ENCODE measurements at places on chromosomes 6 and 20.

- no peak for DNase-seq
These were observed 20.5 kb downstream of the TSHZ2 start for GRCh38 chr20:52992632-52993031.

- peak; percentile 66 for DNase-seq
These were observed 1.3 kb upstream of the SPEF1 start for GRCh38 chr20:3782597-3782996.

- DNase-seq = no peak
These were observed 74.0 kb downstream of the CD109 start for GRCh38 chr6:73769976-73770375.

DNA sequence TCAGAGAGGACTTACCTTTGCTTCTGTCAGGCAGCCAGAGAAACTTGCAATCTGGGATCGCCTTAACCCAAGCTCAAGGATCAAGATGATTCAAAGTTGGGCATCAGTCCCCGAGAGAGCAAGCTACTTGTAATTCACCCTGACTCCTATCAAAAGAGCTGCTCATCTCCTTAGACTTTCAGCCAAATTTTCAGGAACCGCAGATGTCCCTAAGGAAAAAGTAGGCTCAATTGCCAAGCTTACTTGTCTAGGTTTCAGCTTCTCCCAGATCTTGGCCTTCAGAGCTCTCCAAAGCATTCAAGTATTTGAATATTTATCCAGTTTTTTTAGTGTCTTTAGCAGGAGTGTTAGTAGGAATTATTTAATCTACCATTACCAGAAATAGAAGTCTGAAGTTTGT, 434.1 kb upstream of the MMS22L start:
- DNase-seq = no peak

DNA sequence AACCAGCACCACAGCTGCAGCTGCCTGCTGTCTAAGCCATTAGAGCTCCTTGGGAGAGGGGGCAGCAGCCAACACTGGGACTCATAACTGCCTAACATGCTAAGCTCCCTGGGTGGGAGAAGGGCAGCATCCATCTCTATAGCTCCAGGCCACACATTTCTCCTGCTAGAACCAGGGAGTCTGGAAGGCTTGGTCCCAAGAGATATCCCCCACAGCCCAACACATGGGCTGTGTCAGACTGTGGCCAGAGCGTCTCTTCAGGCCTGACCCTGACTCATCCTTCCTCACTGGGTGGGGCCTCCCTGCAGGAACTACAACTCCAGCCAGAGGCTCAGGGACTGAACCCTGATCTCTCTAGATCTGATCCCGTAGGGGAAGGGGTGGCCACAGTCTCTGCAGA, 411.1 kb downstream of the HDGFL1 start:
- DNase-seq = no peak

GRCh38 chr6:100212131-100212530, 218.1 kb upstream of the MCHR2 start:
- DNase-seq = no peak

DNA sequence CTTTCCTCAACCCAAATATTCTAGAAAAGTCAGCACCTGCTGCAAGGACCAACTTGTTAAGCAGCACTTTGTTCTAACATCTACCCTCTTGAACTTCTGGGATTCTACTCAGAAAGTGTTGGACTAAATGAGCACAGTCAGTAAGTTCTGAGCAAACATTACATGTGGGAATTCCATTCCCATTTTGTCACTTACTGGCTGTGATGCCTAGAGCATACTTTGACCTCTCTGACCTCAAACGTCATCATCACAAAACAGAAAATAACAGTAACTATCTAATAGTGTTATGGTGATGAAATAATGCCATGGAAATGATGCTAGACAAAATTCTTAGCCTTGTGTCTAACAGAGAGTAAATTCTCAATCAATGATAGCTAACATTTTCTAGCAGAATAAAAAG, 829.4 kb downstream of the EPHA7 start:
- DNase-seq = no peak

GRCh38 chr6:41634657-41635056, 3.6 kb upstream of the MDFI start:
- no peak for DNase-seq

- no peak for DNase-seq
These were observed 11.5 kb upstream of the NFATC2 start for GRCh38 chr20:51553897-51554486.

GRCh38 chr20:48066246-48066645, 281.0 kb upstream of the SULF2 start:
- no peak for DNase-seq

- DNase-seq = no peak
These were observed 96.2 kb upstream of the FOXO3 start for GRCh38 chr6:108464418-108465097.

DNA sequence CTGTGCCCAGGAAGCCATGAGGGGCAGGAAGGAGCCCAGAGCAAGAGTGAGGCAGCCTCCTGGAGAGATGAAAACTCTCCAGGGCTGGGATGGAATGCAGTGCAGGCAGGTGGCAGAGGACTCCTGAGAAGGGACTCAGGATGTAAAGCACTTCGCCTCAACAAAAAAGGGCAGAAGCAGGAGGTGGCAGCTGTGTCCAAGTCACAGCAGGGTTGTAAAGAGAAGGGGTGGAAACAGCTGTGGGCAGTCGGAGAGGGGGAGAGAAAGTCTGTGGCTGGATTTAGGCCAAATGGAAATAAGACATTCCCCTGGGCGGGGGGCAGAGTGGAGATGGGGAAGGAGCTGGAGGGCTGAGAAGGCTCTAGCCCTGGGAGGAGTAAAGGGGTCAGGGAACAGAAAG, 34.9 kb downstream of the CYP21A2 start:
- DNase-seq = no peak

DNA sequence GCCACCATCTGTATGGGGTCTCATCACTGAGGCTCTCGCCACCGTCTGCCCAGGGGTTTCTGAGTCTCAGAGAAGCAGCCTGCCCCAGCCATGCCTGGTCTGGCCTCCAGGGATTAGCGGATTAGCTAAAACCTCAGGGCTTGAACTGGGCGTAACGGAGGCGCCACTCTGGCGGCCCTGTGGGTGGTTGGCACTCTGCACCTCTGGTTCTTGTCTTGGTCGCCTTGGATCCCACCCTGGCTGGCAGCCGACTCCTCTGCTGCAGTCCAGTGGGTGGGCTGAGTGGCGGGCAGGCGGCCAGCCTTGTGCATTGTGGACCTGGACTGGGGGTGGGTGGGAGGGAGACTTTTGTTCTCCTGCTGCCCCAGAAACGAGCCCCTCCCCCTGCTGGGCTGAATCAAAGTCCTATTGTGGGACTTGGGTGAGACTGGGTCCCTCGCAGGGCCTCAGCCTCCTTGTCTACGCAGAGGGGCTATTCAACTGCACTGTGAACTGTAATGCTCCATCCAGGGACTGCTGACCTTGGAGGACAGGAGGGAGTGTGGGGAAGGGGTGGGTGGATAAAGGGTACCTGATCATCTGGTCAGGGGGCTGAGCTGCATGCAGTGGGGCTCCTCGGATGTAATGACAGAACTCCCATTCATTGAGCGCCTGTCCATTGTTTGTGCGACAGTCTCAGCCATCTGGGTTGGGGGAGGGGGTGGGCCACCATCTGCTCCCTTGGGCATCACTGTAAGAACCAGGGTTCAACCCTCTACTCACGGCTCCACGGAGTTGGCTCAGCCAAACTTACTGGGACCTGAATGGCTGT, 23.9 kb downstream of the SUN5 start:
- DNase-seq = no peak

GRCh38 chr6:107202876-107203468, 87.7 kb upstream of the BEND3 start:
- no peak for DNase-seq

DNA sequence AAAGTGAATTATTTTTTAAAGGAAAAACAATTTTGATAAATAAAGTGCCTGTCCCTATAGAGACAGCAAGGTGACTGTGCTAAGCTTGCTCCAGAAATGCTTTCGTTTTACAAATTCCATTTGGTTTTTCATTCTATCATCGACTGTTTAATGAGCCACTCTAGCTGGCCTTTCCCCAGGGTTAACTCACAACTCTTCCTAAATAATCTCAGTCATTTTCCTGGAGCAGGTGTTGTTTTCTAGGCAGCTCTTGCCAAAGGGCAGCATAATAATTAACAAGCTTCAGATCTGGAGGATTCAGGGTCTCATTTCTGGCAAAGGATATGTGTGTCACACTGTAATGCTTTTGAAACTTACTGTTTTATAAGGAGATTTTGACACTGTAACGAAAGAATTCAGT, 184.2 kb downstream of the KHDC1L start:
- no peak for DNase-seq

GRCh38 chr20:37413379-37413778, 67.4 kb downstream of the SRC start:
- DNase-seq = no peak

GRCh38 chr20:25508083-25508770, 77.1 kb downstream of the NINL start:
- DNase-seq = no peak

DNA sequence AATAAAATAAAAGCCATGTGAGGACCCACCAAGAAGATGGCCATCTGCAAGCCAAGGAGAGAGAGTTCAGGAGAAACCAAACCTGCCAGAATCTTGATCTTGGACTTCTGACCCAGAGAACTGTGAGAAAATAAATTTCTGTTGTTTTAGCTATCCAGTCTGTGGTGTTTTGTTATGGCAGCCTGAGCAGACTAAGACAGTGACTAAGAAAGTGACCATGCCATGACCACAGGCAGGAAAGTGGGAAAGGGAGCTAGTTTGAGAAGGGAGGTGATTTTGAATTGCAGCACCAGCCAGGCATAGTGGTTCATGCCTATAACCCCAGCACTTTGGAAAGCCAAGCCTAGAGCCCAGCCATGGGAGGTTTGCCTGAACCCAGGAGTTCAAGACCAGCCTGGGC, 21.9 kb upstream of the C6orf62 start:
- no peak for DNase-seq

DNA sequence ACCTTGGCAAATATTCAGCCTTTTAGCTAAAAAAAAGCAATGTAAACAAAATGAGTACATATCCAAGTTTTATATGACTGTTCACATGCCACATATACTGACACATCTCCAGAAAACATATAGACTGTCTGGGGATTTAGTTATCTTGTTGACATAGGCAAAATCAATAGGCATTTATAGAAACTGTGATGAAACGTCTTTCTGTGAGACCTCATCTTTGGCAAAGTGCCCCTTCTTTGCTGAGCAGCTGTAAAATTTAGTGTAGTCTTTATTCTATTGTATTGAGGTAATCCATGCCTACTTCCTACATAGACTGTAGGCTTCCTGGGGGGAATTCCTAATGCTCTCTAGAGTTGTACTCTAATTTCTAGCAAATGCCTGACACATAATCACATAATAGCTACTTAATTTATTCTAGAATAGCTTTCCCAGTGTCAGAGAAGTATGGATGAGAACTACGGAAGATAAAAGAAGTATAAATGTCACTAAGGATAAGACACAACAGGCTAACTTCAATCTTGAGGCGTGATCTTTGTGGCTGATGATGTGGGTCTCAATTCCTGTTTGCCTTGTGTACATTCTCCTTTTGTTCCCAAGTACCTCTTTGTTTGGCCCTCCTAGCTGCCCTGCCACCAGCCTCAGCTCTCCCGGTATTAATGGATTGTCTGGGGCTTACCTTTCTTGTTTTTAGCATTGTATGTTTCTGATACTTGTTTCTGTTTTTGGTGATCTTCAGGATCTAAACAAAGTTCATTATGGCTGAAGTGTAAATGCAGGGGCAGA, 30.6 kb downstream of the PTCHD4 start:
- DNase-seq = no peak

GRCh38 chr6:149614337-149614736, 34.2 kb downstream of the KATNA1 start:
- DNase-seq = no peak

DNA sequence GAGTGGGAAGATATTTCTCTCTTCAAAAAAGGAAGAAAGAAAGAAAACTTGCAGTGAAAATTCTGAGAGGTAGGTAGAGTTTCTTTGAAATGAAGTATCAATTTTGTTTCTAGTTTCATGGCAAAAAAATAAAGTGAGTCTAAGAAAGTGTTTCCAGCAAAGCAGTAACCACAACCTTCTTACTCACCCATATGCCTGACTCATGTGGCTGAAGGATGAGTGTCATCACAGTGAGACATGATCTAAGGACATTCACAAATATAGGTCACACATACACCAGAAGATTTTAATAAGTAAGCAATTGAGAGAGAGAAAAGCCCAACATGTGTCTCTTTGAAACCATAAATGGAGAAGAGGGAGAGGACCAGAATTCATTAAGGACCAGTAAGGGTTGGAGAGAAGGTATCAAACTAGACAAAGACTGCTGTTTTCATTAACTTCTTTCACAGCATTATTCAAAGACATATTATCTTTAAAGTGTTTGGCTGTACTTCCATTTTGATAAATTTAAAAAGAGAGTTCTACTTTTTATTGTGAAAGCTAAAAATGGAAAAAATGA, 169.5 kb downstream of the FRK start:
- no peak for DNase-seq

- DNase-seq = no peak
These were observed 505.0 kb downstream of the BMP2 start for GRCh38 chr20:7272512-7272911.

DNA sequence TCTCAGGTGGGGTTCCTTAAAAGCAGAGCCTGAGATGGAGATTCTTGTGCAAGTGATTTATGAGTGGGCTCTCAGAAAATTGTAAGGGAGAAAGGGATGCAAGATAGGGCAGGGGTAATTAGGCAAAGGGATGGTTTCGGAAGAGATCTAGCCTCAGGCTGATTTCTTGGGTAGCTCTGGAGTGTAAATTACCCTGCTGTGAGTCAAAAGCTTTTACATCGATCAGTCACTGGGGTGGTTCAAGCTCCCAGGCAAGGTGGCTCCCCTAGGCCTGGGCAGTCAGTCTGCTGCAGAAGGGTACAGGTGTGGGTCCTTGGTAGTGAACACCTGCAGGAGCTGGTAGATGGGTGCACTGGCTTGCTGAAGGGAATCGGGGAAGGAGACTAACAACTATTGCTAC, 11.1 kb upstream of the PM20D2 start:
- no peak for DNase-seq

DNA sequence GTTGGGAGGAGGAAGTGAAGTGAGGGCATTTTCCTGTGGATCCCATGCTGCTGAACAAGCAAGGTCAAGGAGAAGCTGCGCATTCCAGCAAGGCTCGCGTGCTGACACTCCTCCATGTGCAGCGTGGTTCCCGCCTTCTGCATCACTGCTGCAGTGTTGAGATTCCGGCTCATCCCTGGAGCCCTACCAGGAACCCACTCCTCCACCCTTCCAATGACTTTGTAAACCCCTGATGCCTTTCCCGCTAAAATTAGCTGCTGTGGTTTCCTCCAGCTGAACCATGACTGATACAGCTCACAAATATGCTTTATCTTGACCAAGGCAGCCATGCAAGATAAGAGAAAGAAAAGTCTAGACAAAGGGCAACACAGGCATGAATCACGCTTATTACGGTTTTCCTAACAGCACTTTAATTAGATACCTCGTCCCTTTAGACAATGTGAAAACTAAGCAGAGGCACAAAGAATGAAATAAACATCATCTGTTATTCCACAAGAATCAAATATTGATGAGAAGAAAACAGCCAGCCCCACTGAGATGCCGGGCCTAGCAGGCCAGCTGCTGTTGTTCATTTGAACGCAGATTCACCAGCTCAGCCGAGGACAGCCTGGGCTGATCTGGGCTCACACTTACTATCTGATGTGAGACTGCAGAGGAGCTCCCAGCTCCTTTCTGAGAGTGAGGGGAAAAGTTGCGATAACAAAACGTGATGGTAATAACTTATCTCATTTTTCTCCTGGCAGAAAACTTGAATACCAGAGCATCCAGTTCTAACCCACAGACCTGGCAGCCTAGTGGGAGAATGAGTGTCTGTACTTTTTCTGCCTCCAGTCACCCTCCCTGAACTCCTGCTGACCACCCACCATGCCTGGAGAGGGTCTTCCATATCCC, 14.2 kb upstream of the BNIP5 start:
- no peak for DNase-seq

- DNase-seq = no peak
These were observed 32.6 kb downstream of the FBXO5 start for GRCh38 chr6:152950240-152950639.

All from NCI-H510A (cell line).